ENCODE measurements at places on chromosomes 3 and 15. TPM values are rescaled to one million over a fixed set of nuclear protein-coding genes. Genes with fewer than 3 reads are reported as not detected.

Gene GBE1
- 59.4 TPM for total RNA-seq

Gene SNTN
- not detected for total RNA-seq

DNA sequence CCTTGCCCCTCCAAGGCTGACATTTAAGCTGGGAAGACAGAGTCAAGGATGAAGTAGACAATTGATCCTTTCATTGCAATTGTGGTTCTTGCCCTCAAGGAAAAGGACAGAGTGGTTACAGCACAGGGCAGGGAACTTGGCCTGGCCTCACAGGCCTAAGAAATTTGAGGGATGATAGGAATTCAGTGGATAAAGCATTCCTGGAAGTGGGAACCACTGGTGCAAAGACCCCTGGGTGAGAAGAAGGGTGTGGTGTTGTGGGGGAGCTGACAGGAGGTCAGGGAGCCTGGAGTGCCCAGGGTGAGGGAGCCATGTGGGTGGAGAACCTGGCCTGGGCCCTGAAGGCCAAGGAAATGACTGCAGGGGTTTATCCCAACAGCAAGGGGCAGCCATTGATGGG, 287.4 kb downstream of the UACA start:
- no peak for ATAC-seq

DNA sequence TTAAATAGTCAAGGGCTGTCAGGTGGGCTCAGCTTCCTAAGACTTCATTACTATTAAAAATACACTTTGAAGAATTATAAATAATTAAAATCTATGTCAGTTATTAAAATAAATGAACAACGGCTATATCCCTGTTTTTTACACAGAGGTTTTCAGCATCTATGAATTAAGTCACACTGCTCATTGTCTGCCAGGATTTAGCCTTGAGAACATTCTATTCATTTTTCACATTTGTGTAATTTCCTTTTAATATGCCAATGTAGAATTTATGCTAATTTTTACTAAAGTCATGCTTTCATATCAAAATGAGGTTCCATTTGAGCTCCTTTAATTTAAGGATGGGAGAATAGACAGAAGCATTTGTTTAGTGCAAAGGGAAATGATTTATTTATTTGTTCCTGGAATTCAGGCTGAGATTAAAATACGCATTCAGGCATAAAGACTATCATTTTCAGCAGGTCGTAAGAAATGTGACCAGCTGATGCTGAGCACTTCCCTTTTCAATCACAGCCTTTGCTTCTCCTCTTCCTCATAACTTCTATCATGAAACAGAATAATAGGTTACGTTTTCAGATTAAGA, 345.1 kb downstream of the MFSD1 start:
- ATAC-seq = no peak

DNA sequence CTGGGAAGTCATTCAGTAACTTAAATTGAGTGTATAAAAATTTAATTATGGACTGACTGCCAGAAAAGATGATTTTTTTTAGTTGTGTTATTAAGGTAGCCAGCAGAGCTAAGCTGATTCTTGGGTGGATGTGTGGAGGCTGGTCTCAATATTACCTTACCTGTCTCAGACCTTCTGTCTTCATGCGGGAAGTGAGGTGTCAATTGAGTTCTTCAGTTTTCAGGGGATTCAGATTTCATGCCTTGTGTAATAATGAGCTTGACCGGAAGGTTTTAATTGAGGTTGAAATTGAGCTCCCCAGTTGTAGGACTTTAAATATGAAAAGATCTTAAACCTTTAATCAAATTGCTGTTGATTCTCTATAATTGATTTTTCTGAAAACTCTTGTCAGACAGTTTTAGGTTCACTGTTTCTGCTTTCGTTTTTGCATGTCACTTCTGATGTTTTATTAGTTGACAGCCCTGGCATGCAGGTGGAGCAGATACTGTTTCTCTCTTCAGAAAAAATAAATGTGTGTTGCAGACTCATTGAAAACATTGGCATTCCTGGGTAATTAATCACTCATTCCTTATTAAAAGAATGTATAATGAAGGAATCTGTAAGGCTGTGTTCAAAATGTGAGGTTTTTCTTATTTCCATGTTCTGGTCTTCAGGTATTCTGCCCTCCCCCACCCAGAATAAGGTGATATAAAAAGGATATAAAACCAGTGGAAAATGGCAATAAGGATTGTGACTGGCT, 54.5 kb downstream of the PSMD6 start:
- ATAC-seq = no peak
